H9 (cell line): ENCODE measurements at places on chromosomes 6 and 20.

GRCh38 chr6:155542036-155542435, 86.4 kb upstream of the NOX3 start:
- no peak for DNase-seq

DNA sequence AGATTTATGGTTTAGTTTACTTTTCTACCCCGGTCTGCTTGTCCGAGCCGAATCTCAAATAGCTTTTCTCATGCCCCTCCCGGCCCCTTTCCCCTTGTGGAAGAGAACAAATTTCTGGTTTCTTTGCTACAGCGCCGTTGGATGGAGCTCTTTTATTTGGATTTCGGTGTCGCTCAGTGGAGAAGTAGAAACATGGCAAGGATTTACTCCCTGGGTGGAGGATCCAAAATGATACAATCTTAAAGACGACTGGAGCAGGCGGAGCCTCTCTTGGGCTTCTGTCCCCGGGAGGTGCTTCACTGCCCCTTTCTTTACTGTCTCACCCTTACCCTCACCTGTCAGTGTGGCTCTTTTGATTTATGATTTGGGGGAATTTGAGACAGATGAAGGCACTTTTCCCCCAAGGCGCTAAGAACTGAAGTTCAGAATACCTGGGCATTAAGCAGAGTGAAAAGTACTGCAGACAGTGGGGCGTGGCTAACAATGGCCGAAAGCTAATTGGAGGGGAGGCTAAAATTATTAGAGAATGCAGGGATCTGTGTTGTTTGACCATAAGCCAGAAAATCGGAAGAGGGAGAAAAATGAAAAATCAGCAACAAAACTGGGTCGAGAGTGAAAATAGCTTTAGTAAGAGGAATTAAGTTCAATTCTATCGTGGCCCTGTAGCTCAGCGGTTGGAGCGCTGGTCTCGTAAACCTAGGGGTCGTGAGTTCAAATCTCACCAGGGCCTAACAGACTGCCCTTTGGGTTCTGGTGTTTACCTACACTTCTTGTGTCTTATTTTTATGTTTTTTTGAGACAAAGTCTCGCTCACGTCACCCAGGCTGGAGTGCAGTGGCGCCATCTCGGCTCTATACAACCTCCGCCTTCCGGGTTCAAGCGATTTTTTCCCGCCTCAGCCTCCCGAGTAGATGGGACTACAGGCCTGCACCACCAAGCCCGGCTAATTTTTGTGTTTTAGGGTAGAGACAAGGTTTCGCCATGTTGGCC, 145.1 kb upstream of the ZNF184 start:
- DNase-seq = peak; percentile 61

DNA sequence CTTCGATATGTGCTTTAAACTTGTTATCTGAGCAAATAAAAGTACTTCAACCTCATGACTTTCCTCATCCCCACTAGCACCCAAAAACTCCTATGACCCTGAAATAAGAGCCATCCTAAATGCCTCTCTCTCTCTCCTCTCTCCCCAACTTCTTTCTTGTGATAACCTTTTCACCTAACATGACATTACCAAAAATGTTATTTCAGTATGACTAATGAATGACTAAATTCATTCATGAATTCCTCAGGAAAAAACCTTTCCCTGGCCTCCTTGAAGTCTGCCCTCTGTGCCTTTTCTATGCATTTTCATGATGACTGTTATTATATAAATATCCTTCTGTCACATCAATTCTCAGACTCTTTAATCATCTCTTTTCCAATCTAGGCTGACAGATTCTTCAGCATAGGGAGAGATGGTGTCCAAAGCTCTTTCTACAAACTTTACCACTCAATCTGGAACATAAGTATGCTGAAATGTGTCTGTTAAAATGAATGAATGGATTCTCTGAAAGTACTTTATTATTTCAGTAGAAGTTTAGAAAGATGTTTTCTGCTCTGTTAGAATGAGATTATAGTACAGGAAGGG, 114.3 kb upstream of the GGTLC1 start:
- DNase-seq = no peak

- DNase-seq = no peak
Measured at GRCh38 chr6:44804016-44804415, 416.5 kb downstream of the CDC5L start.

GRCh38 chr6:144264270-144265060, 20.7 kb upstream of the UTRN start:
- DNase-seq = peak; percentile 57

DNA sequence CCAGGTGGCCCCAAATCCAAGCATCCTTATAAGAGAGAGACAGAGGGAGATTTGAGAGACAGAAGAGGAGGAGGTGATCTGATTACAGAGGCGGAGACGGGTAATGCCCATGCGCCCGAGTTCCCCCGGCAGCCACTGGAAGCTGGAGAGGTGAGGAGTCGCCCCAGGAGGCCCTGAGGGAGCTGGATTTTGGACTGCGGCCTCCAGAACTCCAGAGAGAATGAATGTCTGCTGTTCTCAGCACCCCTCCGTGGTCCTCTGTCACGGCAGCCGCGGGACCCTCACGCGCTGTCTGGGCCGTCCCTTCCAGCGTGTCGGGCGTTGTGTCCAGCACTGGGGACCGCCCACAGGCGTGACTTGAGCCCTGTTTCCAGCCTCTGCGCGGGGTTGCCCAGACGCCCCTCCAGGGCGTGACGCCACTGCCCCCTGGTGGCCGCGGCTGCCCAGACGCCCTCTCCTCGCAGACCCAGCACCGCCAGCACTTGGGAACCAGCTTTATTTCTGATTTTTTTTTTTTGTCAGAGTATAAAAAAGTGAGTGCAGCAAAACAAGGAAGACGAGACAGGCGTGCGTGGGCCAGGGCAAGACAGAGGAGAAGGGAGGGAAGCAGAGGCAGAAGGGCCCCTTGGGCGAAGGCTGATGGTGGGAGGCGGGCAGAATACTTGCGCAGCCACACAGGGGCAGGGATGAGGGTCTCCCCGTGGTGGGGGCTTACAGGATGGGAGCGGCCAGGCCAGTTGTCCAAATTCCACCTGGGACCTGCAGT, 4.1 kb upstream of the ZNF512B start:
- DNase-seq = peak; percentile 88
